Left lung (tissue), 14 donors: ENCODE measurements at places on chromosomes 3 and 15. TPM values are rescaled to one million over a fixed set of nuclear protein-coding genes. Genes with fewer than 3 reads are reported as not detected.

GRCh38 chr3:134650431-134651346, at the start of gene KY:
KY (minus strand) TSS chr3:134651022; CDS start chr3:134650960, 62 bp downstream.
- no peaks in the 10 kb centered on the region for H3K36me3 ChIP-seq
- peaks cover 24% of the 10 kb centered on the region for H3K27me3 ChIP-seq
- H3K4me1 ChIP-seq = no peaks in the 10 kb centered on the region

DNA sequence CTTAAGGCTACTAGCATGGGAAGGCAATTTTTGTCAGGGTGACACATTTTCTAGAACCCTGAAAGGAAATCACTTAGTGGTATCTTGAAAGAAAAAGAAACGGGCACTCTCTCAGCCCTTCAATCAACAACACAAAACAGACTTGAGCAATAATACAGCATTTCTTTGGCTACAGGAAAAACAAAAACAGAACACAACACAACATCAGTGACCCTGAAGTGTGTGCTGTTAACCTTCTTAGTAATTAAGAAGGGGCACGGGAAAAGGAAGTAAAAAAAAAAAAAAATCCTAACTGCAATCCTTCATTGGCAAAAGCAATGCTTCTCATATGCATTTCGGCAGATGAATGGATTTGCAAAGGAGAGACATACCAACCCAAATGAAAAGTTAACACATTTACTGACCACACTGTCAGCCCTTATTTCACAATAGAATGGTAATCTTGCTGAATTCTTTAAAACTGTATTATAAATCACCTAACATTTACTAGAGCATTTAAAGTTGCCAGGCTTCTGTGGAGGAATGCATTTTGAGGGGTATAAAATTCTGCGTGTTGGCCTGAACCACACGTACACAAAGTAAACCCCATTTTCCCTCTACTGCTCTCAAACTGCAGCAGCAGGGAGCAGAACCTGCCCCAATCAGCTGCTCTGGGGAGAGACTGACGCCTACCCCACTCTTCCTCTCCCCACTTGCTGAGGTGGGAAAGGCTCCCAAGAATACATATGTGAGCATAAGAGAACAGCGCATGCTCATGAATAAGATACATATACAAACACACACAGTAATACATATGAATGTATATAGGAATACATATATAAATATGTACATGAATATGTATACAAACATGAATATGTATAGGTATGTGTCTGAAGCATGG, 198.5 kb downstream of the FOXP1 start:
- peaks cover 13% of the 10 kb centered on the region for H3K4me1 ChIP-seq
- H3K27ac ChIP-seq = no peak overlapping the region

DNA sequence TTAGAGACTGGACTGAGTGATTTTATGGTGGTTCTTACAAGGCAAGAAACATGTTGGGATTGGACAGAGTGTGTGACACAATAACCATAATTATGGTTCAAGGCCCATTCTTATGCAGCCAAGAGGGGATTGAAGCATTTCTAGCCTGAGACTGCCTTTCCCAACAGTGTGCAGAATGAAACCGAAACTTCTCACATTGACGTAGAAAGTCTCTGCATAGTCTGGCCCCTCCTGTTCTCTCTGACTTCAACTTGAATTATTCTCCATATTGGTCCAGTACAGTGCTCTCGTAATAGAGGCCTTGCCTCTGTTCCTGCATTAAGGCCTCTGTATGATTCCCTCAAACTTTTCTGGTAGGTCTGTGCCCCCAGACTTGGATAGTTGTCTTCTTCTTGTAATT, 138.3 kb downstream of the DIPK2A start:
- no peak overlapping the region for H3K27ac ChIP-seq
- H3K4me3 ChIP-seq = no peak overlapping the region
- H3K36me3 ChIP-seq = no peaks in the 10 kb centered on the region
- H3K4me1 ChIP-seq = no peaks in the 10 kb centered on the region
- H3K27me3 ChIP-seq = no peaks in the 10 kb centered on the region
- DNase-seq = no peak

GRCh38 chr3:31695280-31696008, 162.7 kb downstream of the STT3B start:
- no peaks in the 10 kb centered on the region for H3K36me3 ChIP-seq
- no peak overlapping the region for H3K27ac ChIP-seq
- no peaks in the 10 kb centered on the region for H3K27me3 ChIP-seq
- no peak for DNase-seq

DNA sequence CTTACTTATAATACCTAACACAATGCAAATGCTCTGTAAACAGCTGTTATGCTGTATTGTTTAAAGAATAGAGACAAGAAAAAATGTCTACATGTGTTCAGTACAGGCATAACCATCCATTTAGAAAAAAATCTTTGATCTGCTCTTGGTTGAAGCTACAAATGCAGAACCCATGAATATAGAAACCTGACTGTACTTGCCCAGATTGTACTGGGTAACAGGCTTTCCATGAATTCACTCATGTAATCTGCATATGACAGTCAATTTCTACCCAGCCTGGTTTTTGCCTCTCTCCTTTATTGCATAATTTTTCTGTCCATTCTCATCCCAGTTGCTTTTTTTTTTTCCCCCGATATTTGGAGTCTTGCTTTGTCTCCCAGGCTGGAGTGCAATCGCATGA, 62.6 kb upstream of the ETV5 start:
- DNase-seq = no peak
- H3K27me3 ChIP-seq = no peaks in the 10 kb centered on the region
- no peaks in the 10 kb centered on the region for H3K4me1 ChIP-seq
- H3K27ac ChIP-seq = no peak overlapping the region
- no peak overlapping the region for H3K4me3 ChIP-seq
- H3K36me3 ChIP-seq = no peaks in the 10 kb centered on the region

DNA sequence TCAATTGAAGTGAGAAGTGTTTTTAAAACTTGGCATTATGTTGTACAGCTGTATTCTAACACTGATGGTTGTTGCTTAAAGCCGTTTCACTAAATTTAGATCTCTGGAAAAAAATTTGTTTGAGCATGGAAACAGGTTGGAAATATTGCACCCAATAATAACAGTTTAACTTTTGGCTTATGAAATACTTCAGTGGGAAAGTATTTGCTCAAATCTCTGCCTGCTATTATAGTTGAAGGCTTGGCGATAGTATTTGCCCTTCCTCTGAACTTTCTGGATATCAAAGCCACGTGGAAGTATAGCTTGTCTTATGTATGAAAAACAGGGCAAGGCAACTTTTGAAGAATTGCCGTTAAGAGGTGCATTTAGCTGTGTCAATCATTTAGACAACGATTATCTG, 270.3 kb upstream of the LRRFIP2 start:
- H3K27ac ChIP-seq = no peak overlapping the region
- H3K27me3 ChIP-seq = peaks cover 18% of the 10 kb centered on the region
- H3K4me3 ChIP-seq = no peak overlapping the region
- H3K4me1 ChIP-seq = no peaks in the 10 kb centered on the region
- no peaks in the 10 kb centered on the region for H3K36me3 ChIP-seq

GRCh38 chr3:22569570-22569969, 633.6 kb upstream of the UBE2E2 start:
- no peaks in the 10 kb centered on the region for H3K36me3 ChIP-seq
- H3K27me3 ChIP-seq = no peaks in the 10 kb centered on the region
- no peak for DNase-seq

DNA sequence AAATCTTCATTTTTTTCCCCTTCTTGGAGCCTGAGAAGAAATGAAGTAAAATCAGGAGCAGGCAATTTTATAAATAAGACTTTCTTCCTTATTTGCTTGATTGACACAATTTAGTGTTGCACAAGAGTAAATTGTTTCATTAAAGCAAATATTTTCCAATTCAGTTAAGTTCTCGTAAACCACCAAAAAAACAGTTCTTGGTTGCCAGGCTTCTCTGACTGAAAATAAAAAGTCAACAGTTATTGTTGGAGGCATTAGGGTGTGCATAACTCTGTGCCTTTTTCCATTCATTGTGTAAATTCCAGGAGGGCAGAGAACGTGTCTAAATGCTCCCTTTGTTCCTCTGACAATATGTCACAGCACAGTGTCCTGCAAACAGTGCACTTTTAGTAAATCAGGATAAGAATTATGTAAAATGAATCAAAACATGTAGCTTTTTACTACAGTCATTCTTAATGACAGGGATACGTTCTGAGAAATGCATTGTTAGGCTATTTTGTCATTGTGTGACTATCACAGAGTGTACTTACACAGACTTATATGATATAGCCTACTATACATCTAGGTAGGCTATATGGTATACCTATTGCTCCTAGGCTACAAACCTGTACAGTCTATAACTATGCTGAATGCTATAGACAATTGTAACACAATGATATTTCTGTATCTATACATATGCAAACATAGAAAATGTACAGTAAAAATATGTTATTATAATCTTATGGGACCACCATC, at the start of gene CP:
Gene CP, minus strand, starts transcription at position 47 of the 735 bp plus-strand sequence. Its CDS starts 37 bp downstream, at position 10.
- H3K36me3 ChIP-seq = no peaks in the 10 kb centered on the region
- H3K4me3 ChIP-seq = no peak within 1 kb of the TSS
- peaks cover 3% of the 10 kb centered on the region for H3K4me1 ChIP-seq
- DNase-seq = no peak
- H3K27ac ChIP-seq = no peak within 1 kb of the TSS
- no peaks in the 10 kb centered on the region for H3K27me3 ChIP-seq

DNA sequence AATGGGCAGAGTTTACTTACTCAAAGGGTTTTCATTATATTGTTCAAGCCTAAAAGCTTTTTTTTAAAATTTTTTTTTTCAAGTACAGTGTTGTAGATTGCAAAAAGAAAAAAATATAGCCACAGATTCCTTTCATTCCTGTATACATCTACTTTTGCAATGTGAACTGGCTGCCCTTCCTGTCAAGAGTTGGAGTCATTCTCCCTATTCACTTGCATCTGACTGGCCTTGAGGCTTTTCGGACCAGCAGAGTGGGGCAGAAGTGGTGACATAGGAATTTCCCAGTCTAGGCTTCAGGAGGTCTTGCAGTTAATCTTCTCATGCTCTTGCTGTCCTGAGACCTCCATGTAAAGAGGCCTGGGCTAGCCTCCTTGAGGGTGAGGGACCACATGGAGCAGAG, 218.3 kb upstream of the CFAP20DC start:
- H3K36me3 ChIP-seq = no peaks in the 10 kb centered on the region
- H3K27ac ChIP-seq = no peak overlapping the region
- no peaks in the 10 kb centered on the region for H3K4me1 ChIP-seq
- no peak overlapping the region for H3K4me3 ChIP-seq

The PPP1R14D gene
- 0.47 TPM for total RNA-seq

The EIF5A2 gene
- total RNA-seq = 7.6 TPM

The TMC3 gene
- total RNA-seq = not detected

The ITPKA gene
- 1.7 TPM for total RNA-seq

The RPS27L gene
- 158 TPM for total RNA-seq
